NCI-H1092 treated with DMSO at 0.1 percent for 48 hours (cell line): ENCODE measurements at places on chromosomes 7 and 10.

DNA sequence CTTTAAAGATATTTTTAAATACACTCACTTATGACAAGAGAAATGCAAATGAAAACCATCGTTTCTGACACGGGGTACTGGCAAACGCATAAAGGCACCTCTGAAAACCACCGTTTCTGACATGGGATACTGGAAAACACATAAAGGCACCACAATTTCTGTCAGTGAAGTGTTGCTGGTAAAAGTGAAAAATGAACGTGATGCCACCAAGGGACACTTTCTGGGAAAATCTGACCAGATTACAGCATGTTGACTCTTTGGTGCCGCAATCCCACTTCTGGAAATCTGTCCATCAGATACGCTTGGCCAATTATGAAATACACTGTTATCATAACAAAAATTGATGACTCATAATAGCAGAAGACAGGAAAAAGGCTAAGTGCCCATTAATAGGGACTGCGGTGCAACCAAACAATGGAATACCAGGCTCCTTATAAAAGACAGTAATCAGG lies 131.7 kb downstream of the ZMYND11 start:
- no peak for DNase-seq

GRCh38 chr7:28533731-28534531 lies 121.6 kb downstream of the CREB5 start:
- no peak for DNase-seq

DNA sequence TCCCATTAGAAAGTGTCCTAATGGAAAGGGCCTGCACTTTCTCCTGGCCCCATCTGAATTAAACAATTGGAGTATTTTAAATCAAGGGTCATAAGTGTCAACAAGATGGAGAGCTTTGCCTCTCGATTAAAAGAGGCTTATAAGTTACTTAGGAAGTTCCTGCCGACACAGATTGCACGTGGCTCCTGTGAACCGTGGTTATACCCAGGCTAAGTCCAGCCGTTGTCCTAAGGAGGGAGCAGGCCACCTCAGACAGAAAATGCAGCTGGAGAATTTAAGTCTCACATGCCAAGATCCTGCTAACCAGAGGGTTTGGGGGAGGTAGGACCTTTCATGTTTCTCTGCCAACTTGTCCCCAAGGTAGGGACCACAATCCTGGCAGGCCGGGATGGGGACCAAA lies 626.5 kb upstream of the GALNT17 start:
- DNase-seq, result no peak

- no peak for DNase-seq
Measured at GRCh38 chr10:70595566-70596016, 7.0 kb downstream of the PRF1 start.

DNA sequence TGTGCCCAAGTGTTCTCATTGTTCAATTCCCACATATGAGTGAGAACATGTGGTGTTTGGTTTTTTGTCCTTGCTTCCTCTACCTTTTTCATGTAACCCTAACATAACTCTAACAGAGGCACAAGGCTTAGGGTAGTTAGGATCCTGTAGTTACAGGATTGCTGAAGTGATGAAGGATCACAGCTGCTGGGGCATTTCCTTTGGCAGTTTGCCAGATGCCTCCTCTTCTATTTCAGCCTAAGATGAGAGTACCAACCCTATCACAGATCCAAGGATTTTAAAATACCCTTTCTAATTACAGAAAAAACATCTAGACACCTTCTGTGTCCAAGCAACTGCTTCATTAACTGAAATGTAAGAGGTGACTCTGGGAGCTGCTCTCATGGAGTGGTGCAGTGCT lies 141.7 kb upstream of the COL1A2 start:
- DNase-seq, result peak; percentile 31

- no peak for DNase-seq
Measured at GRCh38 chr10:111481866-111482265, 405.0 kb downstream of the ADRA2A start.

DNA sequence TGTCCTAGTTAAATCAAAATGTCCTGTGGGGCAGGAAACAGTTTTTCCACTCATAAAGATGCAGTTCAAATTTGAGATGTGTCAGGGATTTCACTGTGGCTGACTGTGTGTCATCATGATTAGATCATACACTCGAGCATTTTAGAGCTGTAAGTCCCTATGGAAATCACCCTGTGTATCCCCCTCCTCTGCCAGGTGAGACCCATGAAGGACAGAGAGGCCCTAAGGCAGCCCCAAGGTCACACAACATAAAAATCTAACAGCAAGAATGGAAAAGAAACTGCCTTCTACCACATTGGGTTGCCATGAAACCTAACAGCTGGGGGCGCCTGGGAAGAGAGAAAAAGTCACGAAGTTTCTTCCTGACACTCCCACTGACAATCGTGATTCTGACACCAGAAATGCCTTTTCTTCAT lies 135.8 kb downstream of the KCNMA1 start:
- DNase-seq, result no peak

- DNase-seq, result no peak
Measured at GRCh38 chr7:151722533-151722932, 154.4 kb downstream of the PRKAG2 start.

- DNase-seq, result no peak
Measured at GRCh38 chr10:107398115-107398514, 233.6 kb upstream of the SORCS1 start.

- DNase-seq, result no peak
Measured at GRCh38 chr10:86103391-86104101, 263.0 kb downstream of the GRID1 start.

- DNase-seq, result no peak
Measured at GRCh38 chr10:96333101-96333500, 25.7 kb downstream of the OPALIN start.

- no peak for DNase-seq
Measured at GRCh38 chr10:108801220-108801619, 1122.1 kb downstream of the XPNPEP1 start.

DNA sequence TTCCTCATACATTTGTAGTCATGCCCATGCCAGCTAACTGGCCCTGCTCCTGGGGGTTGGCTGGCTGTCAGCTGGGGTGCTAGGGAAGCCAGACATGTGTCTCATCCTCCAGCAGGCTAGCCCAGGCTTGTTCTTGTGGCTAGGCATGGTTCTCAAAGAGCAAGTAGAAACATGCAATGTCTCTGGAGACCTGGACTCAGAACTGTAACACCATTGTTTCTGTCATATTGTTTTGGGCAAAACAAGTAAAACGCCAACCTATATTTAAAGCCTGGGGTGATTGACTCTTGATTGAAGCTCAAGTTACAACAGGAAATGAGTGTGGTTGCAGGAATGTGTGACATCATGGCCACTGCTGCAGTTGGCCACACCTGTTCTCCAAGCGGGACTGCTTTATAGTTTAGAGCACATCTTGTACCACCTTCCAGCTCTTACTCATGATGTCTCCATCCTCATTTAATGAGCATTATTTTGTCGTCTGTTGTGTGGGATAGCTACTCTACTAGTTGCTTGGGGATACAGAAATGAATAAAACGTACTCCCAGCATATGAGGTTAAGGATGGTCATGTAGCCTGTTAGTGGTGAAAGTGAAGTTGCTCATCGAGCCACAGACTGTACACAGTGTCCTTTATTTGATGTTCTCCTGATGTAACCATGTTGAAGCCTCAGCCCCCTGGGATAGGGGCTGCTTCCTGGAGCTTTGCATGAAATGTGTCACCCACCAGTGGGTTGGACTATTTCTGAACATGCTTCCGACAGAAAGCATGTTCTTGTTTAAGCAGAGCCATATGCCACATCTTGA lies 168.4 kb downstream of the SORCS3 start:
- DNase-seq, result no peak

- no peak for DNase-seq
Measured at GRCh38 chr7:17369691-17370426, 71.4 kb downstream of the AHR start.

- peak; percentile 61 for DNase-seq
Measured at GRCh38 chr7:120272701-120273475, at the start of gene KCND2. KCND2 (plus strand) TSS chr7:120273175.

- DNase-seq, result no peak
Measured at GRCh38 chr10:95761939-95762492, 6.1 kb downstream of the ENTPD1 start.

- no peak for DNase-seq
Measured at GRCh38 chr7:151801291-151801690, 75.6 kb downstream of the PRKAG2 start.

- no peak for DNase-seq
Measured at GRCh38 chr10:110408203-110408871, 89.4 kb upstream of the DUSP5 start.

DNA sequence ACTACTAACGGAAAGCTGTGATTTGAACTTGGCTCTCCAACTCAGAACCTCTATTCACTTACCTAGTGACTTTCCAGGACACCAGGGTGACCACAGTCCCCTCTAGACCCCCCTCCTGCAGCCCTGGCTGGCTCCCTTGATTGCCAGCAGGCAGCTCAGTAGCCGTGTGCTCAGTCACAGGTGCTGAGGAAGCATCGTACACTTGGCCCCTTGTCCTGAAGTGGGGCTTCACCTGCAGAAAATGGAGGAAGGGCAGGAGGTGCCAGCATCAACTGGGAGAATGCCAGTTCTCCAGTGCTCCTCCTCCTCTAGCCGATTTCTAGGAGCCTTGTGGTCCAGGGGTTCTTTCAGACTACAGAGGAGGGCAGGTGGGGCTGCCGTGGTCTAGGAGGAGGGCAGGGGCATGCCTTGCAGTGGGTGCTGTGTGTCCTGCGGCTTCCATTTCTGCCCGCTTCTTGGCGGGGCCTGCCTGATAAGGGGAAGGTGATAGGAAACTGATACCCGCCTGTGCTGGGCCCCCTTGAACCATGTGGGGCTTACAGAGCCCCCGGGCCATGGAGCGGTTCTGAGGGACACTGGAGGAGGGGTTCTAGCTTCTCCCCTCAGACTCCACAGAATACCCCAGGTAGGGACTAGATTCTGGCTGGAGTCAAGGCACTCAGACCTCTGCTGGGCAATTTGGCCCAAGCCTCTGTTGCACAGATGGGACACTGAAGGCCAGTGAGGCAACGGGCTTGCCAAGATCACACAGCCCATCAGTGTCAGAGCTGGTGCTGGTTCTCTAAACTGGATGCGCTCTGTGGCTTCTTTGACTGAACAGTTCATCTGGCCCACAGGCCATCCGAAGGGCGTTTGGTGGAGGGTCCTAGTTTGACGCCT lies 14.0 kb downstream of the FAM241B start:
- no peak for DNase-seq

GRCh38 chr10:130553826-130554225 lies 417.6 kb downstream of the GLRX3 start:
- no peak for DNase-seq

- DNase-seq, result no peak
Measured at GRCh38 chr10:117875793-117876192, 170.9 kb downstream of the RAB11FIP2 start.

GRCh38 chr7:68984306-68984705 lies 614.0 kb upstream of the AUTS2 start:
- no peak for DNase-seq

DNA sequence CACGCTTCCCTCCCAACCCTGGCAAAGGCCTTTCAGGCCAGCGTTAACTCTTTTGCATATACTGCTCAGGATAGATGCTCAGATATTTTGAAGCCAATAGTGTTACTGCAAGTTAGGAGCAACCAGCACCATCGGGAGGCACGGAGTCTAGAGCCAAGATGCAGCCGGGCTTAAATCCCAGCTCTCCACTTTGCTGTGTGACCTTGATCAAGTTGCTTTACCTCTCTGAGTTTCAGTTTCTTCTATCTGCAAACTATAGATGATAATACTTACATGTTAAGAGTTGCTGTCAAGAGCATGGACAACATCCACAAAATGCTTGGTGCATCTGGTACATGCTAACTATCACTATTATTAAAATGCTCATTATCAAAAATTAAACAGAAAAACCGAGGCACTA lies 45.4 kb upstream of the C7orf33 start:
- DNase-seq, result no peak

DNA sequence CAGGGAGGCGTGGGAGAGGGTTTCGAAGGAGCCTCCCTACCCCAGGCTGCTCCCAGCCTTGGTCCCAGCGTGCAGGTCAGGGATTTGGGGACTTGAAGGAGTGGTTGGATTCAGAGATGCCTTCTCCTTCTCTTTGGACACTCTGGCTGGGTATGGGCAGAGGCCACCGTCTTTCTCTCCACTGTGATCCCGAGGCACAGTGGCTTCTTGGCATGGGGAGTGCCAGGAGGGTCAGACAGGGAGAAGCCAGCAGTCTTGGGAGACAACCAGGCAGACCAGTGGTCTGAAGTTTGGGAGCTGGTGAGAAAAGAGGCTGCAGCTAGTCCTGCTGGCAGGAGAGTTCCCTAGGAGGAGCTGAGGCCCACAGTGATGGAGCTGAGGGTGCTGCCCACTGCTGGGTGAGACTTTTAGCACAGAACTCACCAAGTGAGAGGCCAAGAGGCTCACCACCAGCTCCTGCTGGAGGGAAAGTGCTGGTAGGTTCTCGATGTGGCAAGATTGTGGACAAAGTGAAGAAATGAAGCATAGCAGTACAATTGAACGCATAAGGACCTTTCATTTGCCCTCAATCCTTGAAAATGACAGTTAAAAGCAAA lies 35.2 kb upstream of the WDFY4 start:
- no peak for DNase-seq

DNA sequence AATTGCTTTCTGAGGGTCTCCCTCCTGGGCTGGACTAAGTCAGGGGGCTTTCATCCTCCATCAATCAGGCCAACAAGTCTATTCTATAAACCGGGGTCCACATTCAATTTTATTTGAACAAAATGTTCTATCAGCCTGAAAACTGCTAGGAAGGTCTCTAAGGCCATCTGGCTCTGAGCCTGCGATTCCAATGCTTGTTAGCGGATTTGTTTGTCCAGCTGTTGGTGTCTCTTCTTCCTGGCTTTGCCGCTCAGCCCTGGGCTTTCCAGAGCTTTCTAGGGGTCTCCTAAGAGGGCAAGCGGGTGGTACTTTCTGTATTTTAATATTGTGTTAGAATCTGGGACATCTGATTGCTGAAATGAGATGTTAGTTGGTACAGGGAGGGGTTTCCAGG lies 136.7 kb downstream of the VIPR2 start:
- DNase-seq, result peak; percentile 91

DNA sequence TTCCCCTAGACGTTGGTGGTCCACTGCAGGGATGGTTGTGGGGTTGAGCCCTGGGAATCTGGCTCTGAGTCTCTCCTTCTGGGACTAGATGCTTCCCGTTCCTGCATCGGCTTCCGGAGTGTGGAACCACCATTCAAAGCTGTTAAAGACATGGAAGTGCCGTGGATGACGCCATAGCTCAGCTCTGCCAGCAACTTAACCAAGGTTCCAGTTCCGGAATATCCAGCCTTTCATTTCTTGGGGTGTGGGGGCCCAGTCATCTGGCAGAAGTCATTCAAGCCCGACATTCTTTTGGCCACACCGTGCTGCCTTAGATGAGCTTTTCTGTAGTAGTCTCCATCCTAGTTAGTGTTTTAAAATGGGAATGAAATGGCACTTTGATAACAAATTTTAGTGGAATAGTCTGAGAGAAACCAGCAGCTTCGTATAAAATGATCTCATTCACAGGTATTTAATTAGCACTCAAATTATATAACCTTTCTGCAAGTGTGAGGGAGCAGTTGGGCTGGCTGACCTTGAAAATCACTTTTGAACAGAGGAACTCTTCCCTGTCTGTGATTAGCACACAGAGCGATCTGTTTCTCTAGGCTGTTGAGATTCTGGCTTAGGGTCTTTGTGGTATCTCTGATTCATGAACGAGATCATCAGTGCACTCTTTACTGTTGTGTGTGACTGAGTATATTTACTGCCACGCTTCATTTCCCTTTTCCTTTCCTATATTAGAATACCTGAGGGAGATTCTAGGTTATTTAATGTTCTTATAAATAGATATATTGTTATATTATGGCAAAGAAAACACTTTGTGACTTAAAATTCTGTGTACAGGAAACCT lies 19.9 kb downstream of the LMTK2 start:
- DNase-seq, result no peak

GRCh38 chr7:4139656-4140625 lies 542.2 kb upstream of the FOXK1 start:
- DNase-seq, result no peak
